ENCODE measurements at places on chromosomes 5 and 9.

DNA sequence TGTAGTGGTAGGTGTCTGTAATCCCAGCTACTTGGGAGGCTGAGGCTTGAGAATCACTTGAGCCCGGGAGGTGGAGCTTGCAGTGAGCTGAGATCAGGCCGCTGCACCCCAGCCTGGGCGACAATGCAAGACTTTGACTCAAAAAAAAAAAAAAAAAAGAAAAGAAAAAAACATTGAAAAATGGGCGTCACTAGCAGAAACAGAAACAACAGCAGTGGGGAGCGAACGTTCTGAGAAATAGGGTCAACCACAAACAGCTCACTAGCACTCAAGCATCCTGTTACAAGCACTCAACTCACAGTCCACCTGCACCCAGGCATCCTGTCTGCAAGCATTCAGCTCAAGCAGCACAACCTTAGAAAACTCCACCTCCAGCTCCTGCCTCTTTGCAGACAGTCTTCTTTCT lies 17.2 kb downstream of the TRIM14 start:
- peak; percentile 85 for DNase-seq

DNA sequence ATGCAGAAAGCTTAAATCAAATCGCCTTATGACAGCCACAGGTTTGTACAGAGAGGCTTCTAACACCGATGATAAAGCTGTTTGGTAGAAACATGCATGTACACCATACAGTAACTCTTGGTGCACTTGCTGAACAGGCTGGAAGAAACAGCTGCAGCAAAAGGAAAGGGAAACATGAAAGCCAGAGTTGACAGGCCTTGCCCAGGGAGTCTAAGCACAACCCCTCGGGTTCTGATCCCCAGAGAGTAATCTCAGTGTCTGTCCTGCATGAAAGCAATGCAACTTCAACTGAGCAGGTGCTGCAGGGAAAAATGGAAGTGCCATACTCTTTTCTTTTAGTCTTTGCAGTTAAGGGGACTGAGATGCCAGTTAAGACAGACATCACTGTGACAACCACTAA lies 419.9 kb downstream of the BNC2 start:
- DNase-seq, result no peak

DNA sequence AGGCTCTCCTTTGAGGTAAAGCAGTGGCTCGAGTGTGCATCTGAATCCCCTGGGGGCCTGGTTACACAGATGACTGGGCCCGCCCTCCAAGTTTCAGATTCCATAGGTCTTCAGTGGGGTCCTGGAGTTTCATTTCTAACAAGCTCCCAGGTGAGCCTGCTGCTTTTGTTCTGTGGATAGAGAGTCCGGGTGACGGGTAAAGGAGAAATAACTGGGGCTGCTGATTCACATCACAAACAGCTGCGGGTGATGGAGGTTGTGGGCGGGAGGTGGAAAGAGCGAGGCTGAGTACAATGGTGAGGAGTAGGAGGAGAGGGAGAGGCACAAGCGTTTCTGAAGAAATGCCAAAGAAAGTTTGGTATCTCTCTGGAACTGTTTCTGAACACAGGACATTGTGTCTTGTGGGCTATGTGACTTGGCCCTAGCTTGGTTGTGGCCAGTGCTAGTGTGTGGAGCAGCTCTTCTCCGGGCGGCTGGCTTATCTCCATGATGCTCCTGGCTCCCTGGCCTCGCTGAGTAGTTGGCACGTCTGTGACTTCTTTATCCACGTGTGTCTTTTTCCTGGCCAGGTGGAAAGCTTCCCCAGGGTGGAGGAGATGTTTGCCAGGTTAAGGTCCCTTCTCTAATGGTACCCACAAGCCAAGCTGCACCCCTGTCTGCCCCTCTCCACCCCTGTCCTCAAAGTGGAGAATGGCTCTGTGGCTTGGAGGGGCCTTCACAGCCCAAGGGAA lies 61.7 kb downstream of the HSPA4 start:
- DNase-seq, result no peak

- no peak for DNase-seq
Measured at GRCh38 chr5:2125901-2126265, 243.2 kb upstream of the IRX4 start.

DNA sequence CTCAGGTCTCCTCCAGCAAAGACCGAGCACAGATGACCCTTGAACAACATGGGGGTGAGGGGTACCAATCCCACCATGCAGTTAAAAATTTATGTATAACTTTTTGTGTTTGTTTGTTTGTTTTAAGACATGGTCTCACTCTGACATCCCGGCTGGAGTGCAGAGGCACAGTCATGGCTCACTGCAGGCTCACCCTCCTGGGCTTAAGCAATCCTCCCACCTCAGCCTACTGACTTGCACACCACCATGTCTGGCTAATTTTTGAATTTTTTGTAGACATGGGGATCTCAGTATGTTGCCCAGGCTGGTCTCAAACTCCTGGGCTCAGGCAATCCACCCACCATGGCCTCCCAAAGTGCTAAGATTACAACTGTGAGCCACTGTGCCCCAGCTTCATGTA lies 231.0 kb upstream of the PIK3R1 start:
- no peak for DNase-seq

- DNase-seq, result no peak
Measured at GRCh38 chr9:22342491-22343217, 104.0 kb upstream of the DMRTA1 start.

GRCh38 chr9:102778746-102779145 lies 216.4 kb upstream of the CYLC2 start:
- no peak for DNase-seq

DNA sequence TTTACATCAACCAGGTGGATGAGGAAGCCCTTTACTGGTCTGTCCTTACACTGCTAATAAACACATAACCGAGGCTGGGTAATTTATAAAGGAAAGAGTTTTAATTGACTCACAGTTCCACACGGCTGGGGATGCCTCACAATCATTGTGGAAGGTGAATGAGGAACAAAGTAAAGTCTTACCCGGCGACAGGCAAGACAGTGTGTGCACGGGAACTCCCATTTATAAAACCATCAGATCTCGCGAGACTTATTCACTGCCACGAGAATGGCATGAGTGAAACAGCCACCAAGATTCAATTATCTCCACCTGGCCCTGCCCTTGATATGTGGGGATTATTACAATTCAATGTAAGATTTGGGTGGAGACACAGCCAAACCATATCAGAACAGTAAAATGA lies 67.3 kb upstream of the GRAMD2B start:
- no peak for DNase-seq

- DNase-seq, result no peak
Measured at GRCh38 chr5:14806456-14806855, 65.1 kb downstream of the ANKH start.

GRCh38 chr5:1662559-1663085 lies 137.0 kb downstream of the MRPL36 start:
- no peak for DNase-seq

DNA sequence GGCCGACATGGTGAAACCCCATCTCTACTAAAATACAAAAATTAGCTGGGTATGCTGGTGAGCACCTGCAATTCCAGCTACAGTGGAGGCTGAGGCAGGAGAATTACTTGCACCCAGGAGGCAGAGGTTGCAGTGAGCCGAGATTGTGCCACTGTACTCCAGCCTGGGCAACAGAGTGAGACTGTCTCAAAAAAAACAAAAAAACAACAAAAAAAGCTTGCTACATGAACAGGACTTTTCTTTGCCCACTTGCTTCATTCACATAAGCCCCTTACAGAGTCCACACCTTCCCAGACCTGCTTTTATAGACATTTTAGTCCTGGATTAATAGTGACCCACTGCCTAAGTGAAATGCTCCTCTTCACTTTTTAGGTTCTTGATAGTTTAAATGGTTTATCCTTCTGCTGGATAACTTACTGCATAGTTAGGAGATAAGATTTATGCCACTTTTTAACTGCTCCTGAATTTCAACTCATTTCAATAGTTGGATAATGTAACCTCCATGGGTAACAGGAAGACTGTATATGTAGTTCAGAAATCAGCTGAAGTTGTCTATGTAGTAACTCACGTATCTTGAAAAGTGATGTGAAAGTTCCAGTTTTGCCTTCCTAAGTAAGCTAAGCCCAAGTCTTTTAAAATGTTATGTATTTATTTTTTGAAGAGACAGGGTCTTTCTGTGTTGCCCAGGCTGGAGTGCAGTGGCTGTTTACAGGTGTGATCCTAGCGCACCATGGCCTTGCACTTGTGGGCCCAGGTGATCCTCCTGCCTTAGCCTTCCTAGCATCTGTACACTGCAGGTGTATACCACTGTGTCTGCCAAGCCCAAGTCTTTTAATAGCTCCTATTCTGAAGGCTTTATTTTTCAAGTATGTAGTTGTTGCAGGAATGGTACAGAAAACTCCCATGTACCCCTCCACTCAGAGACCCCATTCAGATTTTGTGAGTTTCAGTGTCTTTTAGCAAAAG lies 19.7 kb downstream of the SUB1 start:
- no peak for DNase-seq

DNA sequence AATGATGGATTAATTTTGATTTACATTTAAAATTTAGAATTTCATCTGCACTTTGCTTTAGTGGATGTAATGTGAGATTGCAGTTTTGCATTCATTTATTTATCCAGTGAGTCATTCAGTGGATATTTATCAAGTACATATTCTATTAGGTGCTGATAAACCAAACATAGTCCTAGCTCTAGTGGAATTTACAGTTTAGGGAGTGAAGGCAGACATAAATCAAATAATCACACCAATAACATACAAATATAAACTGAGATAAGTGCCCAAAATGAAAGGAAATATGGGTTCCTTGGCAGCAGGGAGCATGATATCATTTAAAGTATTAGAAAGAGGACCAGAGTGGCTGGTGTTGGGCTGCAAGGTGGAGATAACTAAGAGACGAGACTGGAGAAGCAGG lies 14.7 kb upstream of the NIPBL start:
- DNase-seq, result no peak

- DNase-seq, result no peak
Measured at GRCh38 chr5:115487756-115488155, 56.8 kb downstream of the FEM1C start.

- DNase-seq, result no peak
Measured at GRCh38 chr9:82783045-82783444, 279.9 kb downstream of the RASEF start.

DNA sequence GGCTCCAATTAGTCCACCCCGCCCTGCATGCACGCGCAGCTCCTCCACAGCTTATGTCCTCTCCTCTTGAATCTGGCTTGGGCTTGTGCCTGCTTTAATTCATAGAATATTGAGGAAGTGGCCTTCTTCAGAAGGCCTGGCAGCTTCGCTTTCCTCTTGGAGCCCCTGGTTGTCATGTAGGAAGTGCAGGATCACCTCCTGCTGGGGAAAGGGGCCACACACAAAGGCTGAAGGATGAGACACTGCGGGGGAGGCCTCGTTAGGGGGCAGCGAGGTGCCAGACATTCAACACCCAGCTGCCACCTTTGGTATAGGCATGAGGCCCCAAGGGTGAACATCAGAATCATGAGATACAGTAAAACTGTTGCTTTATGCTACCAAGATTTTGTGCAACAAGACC lies 2.7 kb upstream of the CNOT6 start:
- DNase-seq, result no peak

DNA sequence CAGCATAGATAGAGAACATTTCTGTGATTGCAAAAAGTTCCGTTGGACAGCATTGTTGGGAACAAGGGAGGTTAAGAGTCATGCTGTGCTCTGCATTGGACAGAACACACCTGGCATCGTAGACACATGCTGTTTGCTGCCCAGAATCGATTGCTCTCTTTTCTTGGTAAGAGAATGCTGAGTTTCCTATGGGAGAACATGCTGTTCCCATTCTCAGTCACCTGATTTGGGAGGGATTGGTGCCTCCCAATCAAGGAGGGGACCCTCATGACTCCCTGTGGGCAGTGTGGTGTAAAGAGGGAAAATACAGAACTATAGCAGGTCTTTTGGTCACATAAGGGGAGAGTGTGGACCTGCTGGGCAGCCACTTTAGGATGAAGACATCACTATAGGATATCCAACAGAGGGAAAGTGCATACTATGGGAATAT lies 555.4 kb upstream of the CLINT1 start:
- DNase-seq, result no peak

DNA sequence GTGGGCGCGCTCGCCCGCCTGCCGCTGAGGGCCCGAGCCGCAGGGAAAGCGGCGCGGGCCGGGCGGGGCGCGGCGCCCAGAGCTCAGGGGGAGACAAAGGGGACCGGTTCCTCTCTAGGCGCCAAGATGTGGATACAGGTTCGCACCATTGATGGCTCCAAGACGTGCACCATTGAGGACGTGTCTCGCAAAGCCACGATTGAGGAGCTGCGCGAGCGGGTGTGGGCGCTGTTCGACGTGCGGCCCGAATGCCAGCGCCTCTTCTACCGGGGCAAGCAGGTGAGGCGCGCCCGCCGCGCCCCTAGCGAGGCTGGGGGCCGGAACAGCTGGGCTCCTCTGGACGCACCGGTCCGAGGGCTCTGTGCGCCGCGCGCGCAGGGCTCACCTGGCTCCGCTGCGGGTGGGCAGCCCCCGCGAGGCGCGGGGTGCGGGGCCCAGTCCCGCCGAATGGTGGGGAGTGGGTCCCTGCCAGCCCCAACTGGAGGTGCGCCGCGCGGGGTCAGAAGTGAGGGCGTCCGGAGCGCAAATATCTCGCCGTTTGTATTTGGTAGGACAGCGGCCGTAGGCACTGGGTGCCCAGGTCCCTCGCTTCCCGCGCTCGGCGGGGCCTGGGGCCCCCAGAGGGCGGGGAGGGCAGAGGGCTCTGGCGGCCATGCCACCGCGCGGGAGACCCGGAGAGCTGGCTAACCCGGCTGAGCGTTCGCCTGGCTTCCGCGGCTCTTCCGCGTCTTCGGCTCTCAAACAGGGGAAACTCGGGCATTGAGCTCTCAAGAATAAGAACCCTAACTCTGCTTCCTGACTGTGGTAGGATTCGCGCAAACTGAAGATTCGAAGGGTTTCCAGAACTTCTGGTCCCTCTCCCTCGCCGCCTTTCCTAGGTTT lies 607 bp downstream of the UHRF2 start:
- DNase-seq, result peak; percentile 10

DNA sequence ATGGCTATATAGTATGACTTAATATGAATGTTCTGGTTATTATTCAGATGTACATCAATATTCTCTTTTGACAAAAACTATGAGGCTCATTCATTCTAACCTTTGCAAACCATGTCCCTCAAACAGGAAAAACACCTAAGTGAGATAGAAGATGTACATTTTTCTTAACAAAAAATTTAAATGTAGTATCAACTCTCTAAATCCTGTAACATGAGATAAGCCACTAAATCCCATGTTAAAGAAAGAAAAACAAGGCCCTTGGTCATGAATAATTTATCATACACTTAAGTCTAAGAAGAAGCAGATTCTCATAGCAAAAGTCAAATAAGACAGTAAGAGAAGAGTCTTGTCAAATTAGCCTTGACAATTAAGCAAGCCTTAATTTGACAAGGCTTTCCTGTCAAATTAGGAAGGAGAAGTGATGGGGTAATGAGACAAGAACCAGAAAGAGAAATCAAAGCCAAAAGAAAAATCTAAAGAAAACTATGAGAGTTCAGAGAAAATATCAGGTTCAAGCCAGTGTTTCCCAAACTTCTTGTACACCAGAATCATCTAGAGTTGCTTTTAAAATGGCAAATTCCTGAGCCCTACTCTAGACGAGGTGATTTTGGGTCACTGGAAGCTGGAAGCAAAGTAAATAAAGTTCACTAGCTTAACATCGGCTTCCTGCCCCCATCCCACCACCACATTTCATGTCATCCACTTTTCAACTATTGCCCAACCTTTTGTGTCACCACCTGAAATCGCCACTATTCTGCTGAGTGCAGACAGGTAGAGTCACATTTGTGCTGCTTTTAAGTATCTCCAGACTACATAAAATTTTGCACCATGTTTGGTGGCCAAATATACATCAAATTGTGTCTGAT lies 76.5 kb downstream of the NR6A1 start:
- no peak for DNase-seq

Measured in T-cell (primary cell).